ENCODE measurements at places on chromosomes 6 and 20.

GRCh38 chr6:135905604-135906300 lies 54.3 kb downstream of the PDE7B start:
- peak; percentile 37 for DNase-seq

DNA sequence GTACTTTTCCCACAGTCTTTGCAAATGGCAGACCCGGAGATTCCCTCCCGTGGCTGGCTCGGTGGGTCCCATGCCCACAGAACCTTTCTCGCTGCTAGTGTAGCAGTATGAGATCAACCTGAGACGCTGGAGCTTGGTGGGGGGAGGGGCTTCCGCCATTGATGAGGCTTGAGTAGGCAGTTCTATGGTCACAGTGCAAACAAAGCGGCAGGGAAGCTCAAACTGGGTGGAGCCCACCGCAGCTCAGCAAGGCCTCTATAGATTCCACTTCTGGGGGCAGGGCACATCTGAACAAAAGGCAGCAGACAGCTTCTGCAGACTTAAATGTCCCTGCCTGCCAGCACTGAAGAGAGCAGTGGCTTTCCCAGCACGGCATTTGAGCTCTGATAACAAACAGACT lies 186.0 kb upstream of the KCNK16 start:
- DNase-seq, result no peak

DNA sequence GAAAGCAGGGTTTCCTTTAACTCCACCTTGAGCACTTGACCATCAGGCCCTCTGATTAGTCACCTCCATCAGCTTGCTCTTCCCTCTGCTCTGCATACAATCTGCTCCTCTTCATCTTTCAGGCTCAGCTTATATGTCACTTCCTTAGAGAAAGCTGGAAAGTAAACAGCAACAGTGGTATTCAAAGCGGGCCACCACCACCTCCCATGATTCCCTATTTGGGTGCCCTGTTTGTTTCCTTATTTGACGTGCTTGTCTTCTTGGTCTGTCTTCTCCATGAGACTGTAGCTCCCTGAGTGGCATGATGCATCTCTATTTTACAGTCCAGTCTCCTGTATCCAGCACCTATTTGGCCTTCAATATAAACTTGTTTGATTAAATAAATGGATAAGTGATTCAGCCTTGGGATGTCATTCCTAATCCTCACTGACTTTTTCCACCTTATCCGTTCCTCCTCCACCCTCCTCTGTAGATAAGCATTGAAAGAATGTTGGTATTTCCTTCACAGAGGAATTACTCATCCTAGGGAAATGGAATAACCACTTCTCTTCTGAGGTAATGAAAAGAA lies 102.8 kb upstream of the SGK1 start:
- peak; percentile 70 for DNase-seq

- DNase-seq, result peak; percentile 14
Measured at GRCh38 chr20:62845416-62846160, 16.0 kb downstream of the TCFL5 start.

- peak; percentile 59 for DNase-seq
Measured at GRCh38 chr6:64012351-64013001, 376.9 kb downstream of the PHF3 start.

- peak; percentile 3 for DNase-seq
Measured at GRCh38 chr6:74969591-74970267, 236.1 kb downstream of the COL12A1 start.

DNA sequence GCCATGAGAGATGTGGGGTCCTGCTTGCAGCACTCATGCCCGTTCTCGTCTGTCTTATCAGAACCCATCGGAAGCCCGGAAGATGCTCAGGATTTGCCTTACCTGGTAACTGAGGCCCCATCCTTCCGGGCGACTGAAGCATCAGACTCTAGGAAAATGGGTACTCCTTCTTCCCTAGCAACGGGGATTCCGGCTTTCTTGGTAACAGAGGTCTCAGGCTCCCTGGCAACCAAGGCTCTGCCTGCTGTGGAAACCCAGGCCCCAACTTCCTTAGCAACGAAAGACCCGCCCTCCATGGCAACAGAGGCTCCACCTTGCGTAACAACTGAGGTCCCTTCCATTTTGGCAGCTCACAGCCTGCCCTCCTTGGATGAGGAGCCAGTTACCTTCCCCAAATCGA lies 8.3 kb downstream of the PI16 start:
- no peak for DNase-seq

- no peak for DNase-seq
Measured at GRCh38 chr6:34144581-34145160, 1.2 kb downstream of the GRM4 start.

DNA sequence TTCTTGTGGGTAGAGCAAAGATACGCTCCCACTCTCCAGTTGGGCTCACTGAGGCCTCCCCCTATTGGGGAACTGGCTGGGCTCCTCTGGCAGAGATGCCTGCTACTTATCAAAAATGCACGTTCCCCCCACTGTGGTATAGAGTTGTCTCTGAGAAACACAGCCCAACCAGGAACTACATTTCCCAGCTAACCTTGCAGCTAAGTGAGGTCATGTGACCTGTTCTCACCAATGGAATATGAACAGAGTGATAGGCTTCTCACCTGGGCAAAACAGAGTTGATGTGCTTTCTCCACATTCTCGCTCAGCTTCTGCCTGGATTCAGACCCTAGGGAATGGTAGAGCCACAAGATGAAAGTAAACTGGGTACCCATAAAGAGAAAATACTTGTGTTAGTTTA lies 49.1 kb upstream of the PTPRT start:
- DNase-seq, result no peak

GRCh38 chr6:31815025-31815838 lies at the start of the genes HSPA1A and HSPA1L:
Gene HSPA1A, plus strand, starts transcription at chr6:31815543. Its CDS starts 214 bp downstream, at chr6:31815757.
Gene HSPA1L, minus strand, starts transcription at chr6:31815283. Its CDS starts 3,311 bp downstream, at chr6:31811972.
- peak; percentile 97 for DNase-seq

DNA sequence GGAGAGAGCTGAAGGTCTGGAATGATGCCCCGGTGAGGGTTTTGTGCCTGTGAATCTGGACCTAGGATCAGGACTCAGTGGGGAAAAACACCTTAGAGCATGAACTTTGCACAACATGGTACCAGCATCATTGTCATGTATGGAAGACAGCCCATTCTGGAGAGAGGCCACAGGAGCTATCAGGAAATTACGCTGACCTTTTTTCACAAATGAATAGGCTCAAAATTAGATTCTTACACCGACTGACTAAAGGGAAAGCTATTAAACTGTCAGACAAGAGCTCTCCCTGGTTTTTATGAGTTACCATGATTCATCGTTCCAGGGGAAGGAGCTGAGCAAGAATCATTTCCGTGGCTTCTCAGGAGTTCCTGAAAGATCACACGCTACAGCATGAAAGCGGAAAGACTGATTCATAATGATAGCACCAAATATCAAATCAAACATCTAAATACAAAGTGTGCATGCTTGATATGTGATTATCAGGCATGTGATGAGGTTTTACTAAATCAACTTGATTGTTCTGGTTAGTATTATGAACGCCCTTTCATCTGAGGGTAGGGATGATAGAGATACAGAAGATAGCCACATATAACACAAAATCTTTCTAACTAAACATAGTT lies 224.9 kb upstream of the SMLR1 start:
- peak; percentile 94 for DNase-seq

DNA sequence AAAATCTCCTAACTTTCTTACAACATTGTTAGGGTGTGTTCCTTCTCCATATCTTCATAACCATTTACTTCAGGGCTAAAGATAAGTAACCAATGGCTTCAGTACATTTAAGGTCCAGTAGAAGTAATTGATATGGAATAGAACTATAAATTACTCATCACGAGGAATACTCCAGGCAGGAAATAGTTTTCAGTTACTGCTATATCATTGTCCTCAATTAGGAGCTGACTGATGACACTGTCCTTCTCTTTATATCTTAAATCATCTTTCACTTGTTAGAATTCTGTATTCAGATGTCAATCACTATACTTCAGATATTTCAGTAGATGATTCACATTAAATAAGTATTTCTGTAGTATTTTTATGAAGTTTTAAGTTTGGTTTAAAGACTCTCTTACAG lies 88.4 kb downstream of the COL19A1 start:
- no peak for DNase-seq

- DNase-seq, result no peak
Measured at GRCh38 chr6:116973976-116974375, 96.9 kb downstream of the RFX6 start.

GRCh38 chr20:2114990-2115681 lies 13.5 kb downstream of the STK35 start:
- DNase-seq, result no peak

DNA sequence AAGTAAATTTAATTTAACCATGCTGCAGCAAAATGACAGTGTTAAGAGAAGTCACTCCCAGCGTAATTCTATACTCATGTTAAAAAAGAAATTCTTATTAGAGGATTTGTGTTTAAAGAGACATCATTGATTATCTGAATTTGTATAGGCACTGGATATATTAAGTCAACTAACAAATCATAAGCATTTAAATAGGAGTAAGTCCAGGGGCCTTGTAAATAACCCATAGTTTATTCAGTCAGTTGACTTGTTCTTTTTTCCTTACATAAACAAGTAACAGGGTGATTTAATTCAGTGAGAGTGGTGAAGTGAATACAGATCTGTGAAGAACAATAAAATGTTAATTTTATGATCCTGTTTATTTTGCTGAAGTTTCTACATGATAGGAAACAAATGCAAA lies 22.4 kb downstream of the LYRM4 start:
- DNase-seq, result no peak

DNA sequence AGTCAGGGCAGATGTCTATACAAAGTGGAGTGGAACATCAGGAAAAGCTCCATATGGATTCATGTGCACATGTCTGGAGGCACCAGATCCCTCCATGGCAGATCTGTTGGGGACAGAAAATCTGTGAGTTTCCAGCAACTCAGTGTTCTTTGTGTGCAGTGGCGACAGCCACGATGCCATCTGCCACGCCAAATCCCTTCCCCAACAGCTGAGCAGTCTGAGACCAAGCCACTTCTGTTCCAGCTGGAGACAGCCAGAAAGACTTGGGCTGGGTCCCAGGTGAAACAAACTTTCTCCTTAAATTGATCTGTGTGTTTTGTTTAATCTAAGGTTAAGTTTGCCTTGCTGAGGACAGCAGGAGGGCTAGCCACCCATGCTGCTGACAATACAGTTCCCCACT lies 22.9 kb downstream of the FKBP1A start:
- no peak for DNase-seq

DNA sequence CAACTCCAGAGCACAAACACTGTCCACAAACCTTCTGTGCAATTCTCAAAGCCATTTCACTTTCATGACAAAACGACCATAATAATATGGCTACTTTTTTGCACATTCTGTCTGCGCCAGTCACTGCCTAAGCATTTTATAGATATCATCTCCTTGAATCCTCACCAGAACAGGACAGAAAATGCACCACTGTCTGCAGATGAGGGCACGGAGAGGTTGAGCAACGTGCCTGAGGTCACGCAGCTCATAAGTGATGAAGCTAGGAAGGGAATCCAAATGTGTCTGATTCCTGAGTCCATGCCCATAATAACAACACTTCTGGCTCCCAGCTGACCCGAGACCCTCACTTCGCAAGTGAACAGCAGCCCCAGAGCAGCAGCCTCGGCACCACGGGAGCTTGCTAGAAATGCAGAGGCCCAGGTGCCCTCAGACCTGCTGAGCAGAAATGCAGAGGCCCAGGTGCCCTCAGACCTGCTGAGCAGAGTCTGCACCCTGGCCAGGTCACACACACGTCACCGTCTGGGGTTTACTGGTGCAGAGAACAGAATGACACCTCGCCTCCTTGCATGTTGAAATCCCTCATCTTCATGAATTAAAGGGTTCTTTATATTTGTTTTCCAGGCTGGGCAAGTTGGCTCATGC lies 265.2 kb downstream of the BMP7 start:
- DNase-seq, result no peak

- DNase-seq, result no peak
Measured at GRCh38 chr6:42974919-42975505, 4.0 kb downstream of the PEX6 start.

DNA sequence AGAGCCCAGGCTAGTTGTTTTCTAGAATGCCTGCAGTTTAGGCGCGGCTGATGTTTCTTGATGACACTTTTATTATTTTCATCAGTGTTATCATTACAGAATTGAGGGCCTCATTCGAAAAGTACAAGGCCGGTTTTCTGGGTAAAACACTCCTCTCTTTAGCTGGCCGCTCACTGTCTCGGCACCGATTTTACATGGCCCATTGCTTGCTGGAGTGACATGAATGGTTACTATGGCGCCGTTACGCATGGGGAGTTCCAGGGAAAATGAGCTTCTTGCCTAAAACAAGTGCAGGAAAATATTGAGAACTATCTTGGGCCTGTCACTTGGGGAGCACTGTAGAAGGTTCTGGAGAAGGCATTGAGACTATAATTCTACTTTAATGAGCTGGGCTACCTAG lies 317.8 kb downstream of the CDH4 start:
- no peak for DNase-seq

DNA sequence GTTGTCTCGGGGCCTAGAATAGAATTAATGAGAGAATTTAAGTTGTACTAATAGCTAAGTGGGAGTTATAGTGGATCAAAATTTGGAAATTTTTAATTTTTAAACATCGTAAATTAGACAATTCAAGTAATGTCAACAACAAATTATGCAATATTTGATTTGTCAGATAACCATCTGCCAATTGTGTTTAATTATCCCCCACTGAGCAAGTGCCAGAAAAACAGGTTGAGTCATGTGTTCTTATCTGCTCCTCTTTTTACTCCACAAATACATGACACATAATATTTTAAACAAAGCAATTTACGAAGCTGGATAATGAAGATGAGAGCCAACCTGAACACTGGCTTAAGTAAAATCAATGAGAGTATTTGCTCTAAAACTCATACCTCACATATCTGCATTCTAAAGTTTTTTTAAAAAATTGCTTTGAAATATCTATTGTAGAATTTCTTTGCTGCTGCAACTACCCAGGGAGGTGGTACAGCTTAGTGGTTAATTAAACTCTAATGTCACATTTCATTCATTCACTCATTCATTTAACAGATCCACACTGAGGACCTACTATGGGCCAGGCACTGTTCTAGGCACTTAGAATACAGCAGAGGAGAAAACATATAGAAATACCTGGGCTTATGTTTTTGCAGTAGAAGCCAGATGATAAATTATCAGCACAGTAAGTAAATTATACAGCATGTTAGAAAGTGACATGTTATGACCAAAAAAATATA lies 57.1 kb upstream of the MAP7 start:
- DNase-seq, result no peak

DNA sequence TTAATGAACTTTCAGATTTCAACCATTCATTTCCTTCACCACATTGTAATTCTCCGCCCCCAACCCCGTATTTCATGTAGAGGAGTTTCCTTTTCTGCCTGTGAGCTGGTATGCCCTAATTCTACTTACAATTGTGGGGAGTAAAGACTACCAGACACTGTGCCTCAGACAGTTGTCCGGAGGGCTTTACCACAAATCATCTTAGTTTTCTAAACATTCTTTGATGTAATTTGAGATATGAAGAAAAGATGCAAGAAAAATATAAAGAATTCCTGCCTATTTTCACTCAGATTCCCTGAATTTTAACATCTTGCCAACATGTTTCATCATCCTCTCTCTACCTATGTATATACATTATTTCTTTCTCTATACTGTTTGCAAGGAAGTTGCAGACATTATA lies 28.3 kb upstream of the LOC128125822 start:
- DNase-seq, result no peak

- peak; percentile 92 for DNase-seq
Measured at GRCh38 chr6:126033696-126034095, 47.4 kb downstream of the TRMT11 start.

GRCh38 chr6:136341967-136342366 lies 52.3 kb upstream of the BCLAF1 start:
- DNase-seq, result no peak

- DNase-seq, result no peak
Measured at GRCh38 chr6:85866370-85866730, 223.7 kb upstream of the SYNCRIP start.

- DNase-seq, result peak; percentile 24
Measured at GRCh38 chr6:11043961-11044711, at the start of gene ELOVL2. Gene ELOVL2, minus strand, starts transcription at chr6:11044305. Its CDS starts 75 bp downstream, at chr6:11044230.
